Small intestine (tissue), 16 donors: ENCODE measurements at places on chromosomes 2 and 18. TPM values are rescaled to one million over a fixed set of nuclear protein-coding genes. Genes with fewer than 3 reads are reported as not detected.

MC5R gene
- polyA plus RNA-seq, result not detected

HIBCH gene
- 27.0 TPM for polyA plus RNA-seq

CRIM1 gene
- polyA plus RNA-seq, result 26.2 TPM

PDIA6 gene
- polyA plus RNA-seq, result 24.4 TPM

DNAJC5G gene
- not detected for polyA plus RNA-seq

GRCh38 chr2:112959109-112959812 is 18.5 kb upstream of the IL36G start:
- H3K4me3 ChIP-seq, result no peak overlapping the region
- DNase-seq, result no peak
- H3K4me1 ChIP-seq, result no peaks in the 10 kb centered on the region
- H3K36me3 ChIP-seq, result no peaks in the 10 kb centered on the region
- H3K27me3 ChIP-seq, result no peaks in the 10 kb centered on the region
- no peak overlapping the region for H3K27ac ChIP-seq

DNA sequence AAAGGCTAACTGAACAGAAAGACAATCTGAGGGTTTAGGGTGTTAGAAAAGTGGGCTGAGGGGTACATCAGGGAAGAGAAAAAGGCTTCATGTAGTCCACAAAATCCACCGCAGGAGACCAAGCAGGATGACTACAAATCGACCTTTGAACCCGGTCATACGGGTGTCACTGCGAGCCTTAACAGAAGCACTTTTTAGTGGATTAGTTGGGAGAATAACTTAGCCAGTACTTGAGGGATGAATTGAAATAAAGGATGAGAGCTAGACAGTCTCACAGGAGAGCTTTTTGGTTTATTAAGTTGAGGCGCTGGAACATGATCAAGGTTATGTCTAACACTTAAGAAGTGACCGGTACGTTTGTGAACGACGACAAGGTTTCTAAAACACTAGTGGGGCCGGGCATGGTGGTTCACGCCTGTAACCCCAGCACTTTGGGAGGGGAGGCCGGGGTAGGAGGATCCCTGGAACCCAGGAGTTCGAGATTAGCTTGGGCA is 217.7 kb downstream of the MCFD2 start:
- no peaks in the 10 kb centered on the region for H3K27me3 ChIP-seq
- peak overlapping the region; percentile 89 for H3K27ac ChIP-seq
- H3K36me3 ChIP-seq, result no peaks in the 10 kb centered on the region
- peak overlapping the region; percentile 99 for H3K4me3 ChIP-seq
- peaks cover 3% of the 10 kb centered on the region for H3K4me1 ChIP-seq
- peak; percentile 80 for DNase-seq

- H3K4me1 ChIP-seq, result peaks cover 7% of the 10 kb centered on the region
- no peak overlapping the region for H3K27ac ChIP-seq
- no peak for DNase-seq
- no peaks in the 10 kb centered on the region for H3K27me3 ChIP-seq
- H3K36me3 ChIP-seq, result peaks cover 38% of the 10 kb centered on the region
Observed at GRCh38 chr18:58315041-58315440, 271.0 kb downstream of the NEDD4L start.

- no peaks in the 10 kb centered on the region for H3K27me3 ChIP-seq
- no peak for DNase-seq
- no peak overlapping the region for H3K4me3 ChIP-seq
- no peaks in the 10 kb centered on the region for H3K36me3 ChIP-seq
- no peaks in the 10 kb centered on the region for H3K4me1 ChIP-seq
Observed at GRCh38 chr18:73981796-73982195, 165.8 kb downstream of the FBXO15 start.

GRCh38 chr2:165902934-165903333 is 50.6 kb downstream of the TTC21B start:
- no peaks in the 10 kb centered on the region for H3K27me3 ChIP-seq
- H3K36me3 ChIP-seq, result peaks cover 7% of the 10 kb centered on the region
- H3K4me3 ChIP-seq, result no peak overlapping the region
- H3K4me1 ChIP-seq, result peaks cover 2% of the 10 kb centered on the region

- no peak overlapping the region for H3K4me3 ChIP-seq
- H3K27me3 ChIP-seq, result no peaks in the 10 kb centered on the region
- no peak overlapping the region for H3K27ac ChIP-seq
- H3K36me3 ChIP-seq, result no peaks in the 10 kb centered on the region
Observed at GRCh38 chr2:221822416-221822815, 250.3 kb upstream of the EPHA4 start.

DNA sequence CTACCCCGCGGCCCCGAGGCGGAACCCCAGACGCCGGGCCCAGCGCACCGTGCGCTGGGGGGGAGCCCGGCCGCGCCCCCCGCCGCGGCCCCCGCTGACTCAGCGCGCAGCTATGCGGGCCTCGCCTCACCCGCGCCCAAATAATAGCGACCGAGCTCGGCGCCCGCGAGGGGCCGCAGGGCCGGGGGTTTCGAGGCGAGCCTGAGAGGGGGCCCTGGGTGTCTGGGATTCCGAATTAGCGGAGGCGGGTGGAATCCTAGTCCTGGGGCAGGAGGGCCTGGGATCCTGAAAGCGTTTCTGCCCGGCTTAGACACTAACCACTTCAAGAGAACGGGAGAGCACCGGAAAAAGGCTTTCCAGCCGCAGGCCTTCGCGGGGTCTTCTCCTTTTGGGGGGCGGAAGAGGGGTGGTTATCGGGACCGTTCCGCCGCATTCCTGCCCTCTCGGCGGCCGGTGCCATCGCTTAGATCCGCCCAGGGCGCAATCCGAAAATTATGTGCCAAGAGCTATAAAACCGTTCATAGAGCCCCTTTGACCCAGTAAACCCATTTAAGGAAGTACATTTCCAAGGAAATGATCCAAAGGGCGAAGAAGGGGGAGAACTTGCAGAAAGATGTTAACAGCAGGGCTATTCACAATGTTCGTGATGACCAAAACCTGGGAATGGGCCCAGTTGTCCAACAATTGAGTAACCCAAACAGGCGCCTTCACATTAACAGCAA is 681 bp upstream of the ROCK2 start:
- peak overlapping the region; percentile 94 for H3K27ac ChIP-seq
- peak overlapping the region; percentile 99 for H3K4me3 ChIP-seq
- peak; percentile 94 for DNase-seq
- no peaks in the 10 kb centered on the region for H3K36me3 ChIP-seq

DNA sequence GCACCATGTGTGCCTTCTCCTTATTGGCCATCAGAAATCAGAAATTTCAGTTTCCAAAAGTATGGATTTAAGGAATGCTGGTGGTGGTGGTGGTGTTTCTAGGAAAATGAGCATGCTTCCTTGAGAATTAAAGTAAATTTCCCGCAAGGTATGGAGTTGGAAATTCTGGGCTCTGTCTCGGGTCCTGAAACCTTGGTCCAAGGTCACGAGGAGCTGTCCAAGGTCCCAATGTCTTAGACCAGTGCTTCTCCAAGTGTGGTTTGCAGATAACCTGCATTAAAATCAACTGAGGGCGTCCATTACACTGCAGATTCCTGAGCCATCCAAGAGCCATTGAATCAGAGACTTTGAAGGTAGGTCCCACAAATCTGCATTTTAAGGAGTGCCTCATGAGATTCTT is 210.9 kb upstream of the PKDCC start:
- H3K27ac ChIP-seq, result no peak overlapping the region
- H3K4me1 ChIP-seq, result no peaks in the 10 kb centered on the region
- no peaks in the 10 kb centered on the region for H3K36me3 ChIP-seq
- H3K4me3 ChIP-seq, result no peak overlapping the region
- no peaks in the 10 kb centered on the region for H3K27me3 ChIP-seq
- DNase-seq, result peak; percentile 35

DNA sequence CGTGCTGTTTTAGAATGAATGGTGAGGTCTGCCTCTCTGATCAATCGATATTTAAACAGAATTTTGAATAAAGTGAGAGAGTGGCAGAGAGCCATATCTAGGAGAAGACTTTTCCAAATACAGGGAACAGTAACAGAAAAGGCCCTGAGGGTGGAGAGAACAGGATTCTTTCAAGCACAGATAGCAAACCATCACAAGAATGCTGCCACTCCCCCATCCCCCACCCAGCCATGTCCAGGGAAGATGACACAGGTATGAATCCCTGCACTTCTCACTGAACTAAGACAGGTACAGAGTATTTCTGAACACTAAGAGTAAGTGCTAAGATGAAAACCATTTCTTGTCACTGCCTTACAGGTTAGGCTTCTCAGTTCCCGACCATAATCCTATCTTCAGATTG is 23.6 kb downstream of the LRATD1 start:
- no peak for DNase-seq
- H3K36me3 ChIP-seq, result peaks cover 3% of the 10 kb centered on the region
- no peak overlapping the region for H3K27ac ChIP-seq
- no peaks in the 10 kb centered on the region for H3K27me3 ChIP-seq

DNA sequence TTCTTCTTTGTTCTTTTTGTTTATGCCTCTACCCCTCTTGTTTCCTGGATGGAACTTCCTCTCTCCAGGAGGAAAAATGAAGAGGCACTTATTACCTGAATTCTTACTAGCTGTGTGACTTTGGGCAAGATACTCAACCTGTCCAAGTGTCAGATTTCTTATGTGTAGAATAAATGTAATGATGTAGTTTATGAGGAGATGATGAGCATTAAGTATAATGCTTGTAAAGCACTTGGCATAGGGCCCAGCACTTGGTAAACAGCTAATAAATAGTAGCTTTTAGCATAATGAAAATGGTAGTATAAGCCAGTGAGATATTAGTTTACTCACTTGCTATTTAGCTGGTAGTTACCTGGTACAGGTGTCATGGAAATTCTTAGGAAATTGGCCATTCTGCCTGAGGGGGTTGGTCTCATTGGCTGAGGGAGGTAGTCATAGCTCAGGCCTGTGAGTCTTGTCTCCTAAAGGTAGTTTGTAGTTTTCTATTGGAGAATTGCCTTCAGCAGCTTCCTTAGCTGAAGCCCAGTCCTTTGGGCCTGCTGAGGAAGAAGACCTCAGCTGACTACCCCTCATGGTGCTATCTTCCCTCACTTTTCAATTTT is 133.4 kb upstream of the NABP1 start:
- H3K4me3 ChIP-seq, result no peak overlapping the region
- H3K27me3 ChIP-seq, result no peaks in the 10 kb centered on the region
- H3K4me1 ChIP-seq, result no peaks in the 10 kb centered on the region
- H3K27ac ChIP-seq, result no peak overlapping the region

DNA sequence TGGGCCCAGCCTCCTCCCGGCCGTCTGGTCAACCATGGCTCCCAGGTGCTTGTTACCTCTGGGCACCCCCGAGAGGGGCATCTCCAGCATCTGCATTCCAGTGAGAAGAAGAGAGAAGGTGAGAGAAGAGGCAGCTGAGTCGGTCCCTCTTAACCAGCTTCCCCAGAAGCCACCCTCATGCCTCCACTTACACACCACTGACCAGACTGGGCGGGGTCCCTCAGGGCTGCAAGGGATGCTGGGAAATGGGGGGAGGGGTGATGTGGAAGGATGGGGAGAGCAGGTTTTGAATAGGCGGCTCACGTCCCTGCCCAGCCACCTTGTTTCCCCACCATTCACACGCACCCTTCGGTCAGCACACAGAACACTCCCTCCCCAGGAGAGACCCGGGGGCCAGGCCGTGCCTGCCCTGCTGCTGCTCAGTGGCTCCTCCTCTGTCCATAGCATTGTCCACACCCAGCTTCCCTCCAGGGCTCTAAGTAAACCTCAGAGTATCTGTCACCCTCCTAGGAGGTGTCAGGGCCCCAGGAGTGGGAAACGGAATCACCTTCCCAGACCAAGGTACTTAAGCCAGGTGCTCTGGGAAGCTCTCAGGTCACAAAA is 34.7 kb downstream of the GBX2 start:
- no peaks in the 10 kb centered on the region for H3K27me3 ChIP-seq
- H3K4me3 ChIP-seq, result no peak overlapping the region
- H3K36me3 ChIP-seq, result peaks cover 28% of the 10 kb centered on the region
- H3K27ac ChIP-seq, result no peak overlapping the region
- no peaks in the 10 kb centered on the region for H3K4me1 ChIP-seq

DNA sequence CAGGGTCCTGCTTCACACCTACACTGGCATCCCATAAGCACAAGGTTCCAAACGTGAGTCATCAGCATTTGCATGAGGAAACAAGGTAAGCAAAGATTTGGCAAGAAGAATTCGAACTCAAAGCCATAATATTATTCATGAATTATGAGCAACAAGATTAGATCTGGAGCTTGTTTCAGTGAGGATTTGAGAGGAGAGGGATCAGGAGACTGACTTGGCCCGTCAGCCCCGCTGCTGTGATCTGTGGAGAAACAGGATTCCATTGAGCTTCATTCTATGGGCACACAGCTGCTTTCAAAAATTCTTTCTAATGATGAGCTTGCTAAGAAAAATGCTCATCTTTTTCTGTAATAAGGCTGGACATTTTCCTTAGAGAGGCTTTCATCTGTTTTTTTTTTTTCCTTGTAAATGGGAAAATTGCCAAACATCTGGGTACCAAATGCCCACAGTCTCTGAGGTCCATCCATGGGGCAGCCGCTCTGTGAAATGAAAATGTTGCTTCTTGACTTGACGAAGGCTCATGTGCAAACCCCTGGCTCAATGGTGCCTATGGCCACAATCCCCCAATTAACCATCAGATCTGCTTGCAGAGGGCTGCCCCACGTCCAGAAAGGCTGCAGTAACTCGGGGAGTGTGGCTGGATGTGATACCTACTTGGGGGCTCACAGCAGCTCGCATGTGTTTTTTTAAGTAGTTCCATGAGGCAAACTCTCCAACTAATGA is 179.3 kb downstream of the TMEM18 start:
- H3K27ac ChIP-seq, result no peak overlapping the region
- peaks cover 2% of the 10 kb centered on the region for H3K27me3 ChIP-seq
- DNase-seq, result no peak
- no peak overlapping the region for H3K4me3 ChIP-seq

DNA sequence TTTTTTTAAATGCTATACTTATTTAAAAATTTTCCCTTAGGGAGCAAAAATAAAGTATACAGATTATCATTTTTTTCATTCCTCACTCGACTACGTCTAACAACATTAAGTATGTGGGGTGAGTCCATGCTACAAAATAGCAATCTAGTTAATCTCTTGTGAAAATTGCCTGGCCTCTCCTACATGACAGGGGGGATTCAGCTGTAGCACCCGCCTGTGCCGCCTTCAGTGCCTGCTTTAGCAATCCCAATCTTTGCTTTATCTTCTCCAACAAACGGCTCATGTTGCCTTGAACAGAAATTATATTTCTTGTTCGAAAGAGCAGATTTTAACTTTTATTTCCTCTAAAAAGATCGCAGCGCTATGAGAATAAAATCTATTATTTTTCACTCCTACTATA is 2.4 kb upstream of the SOX11 start:
- H3K27ac ChIP-seq, result no peak overlapping the region
- peaks cover 36% of the 10 kb centered on the region for H3K27me3 ChIP-seq
- H3K4me3 ChIP-seq, result peak overlapping the region; percentile 51
- H3K4me1 ChIP-seq, result peaks cover 3% of the 10 kb centered on the region
